ENCODE measurements at places on chromosomes 2 and 18. TPM values are rescaled to one million over a fixed set of nuclear protein-coding genes. Genes with fewer than 3 reads are reported as not detected.

Gene ADGRF3
- total RNA-seq: not detected

- DNase-seq: no peak
Measured at GRCh38 chr2:167013227-167013626, 124.9 kb downstream of the XIRP2 start.

- no peak for DNase-seq
Measured at GRCh38 chr18:25604894-25605597, 253.1 kb upstream of the ZNF521 start.

Gene C2orf80
- total RNA-seq: not detected

DNA sequence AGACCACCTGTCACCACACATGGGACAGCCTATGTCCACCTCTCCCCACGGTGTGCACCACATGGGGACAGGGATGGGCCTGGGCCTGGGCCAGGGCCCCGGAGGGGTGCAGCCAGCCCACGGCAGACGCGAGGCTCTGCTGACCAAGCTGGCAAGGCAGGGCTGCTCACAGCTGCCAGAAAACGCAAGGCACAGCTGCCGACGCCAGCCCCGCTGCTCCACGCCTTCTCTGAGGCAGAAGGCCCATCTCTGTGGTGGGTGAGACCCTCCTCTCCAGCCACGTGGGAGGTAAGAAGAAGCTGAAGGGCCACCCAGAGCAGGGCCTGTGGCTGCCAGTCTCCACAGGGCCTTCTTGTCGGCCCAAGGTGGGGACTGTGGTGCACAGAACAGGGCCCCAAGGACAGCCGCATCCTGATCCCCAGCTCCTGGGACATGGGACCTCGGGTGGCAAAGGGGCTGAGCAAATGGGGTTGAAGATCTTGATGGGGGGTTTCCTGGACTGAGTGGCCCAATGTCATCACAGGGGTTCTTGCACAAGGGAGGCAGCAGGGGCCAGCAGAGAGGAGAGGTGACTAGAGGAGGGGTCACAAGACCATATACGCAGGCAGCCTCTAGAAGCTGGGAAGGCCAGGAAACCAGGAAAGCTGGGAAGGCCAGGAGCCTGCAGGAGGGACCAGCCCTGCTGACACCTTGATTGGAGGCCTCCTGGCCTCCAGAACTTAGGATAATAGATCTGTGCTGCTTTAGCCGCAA lies 72.3 kb downstream of the NDUFA10 start:
- no peak for DNase-seq

DNA sequence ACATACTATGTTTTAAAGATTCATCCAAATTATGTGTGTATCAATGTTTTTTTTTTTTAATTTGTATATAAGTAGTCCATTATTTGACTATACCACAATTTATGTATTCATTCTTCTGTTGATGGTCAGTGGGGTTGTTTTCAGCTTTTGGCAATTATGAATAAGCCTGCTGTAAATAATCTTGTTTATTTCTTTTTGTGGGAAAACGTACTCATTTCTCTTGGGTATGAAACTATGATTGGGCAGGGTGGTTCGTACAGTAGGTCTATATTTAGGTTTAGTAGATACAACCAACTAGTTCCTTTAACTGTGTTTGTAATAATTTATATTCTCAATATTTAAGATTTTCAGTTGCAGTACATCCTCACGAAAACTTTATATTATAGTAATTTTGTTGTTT lies 329.2 kb downstream of the LPIN1 start:
- DNase-seq: no peak

DNA sequence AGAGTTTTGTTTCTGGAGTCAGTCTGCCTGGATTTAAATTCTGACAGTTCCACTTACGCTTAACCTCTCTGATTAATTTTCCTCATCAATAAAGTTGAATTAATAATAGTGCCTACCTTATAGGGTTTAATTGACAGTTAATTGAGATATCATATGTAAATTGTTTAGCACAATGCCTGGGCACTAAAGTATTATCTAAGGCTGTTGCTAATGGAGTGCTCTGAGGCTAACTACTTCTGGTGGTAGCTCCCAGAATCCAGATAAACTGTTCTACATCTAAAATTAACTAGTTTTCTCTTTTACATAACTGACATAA lies 185.6 kb upstream of the STON1 start:
- no peak for DNase-seq

GRCh38 chr2:117763804-117764203 lies 50.7 kb upstream of the DDX18 start:
- no peak for DNase-seq

GRCh38 chr2:216006164-216006663 lies 7.1 kb downstream of the MREG start:
- no peak for DNase-seq
